MG63 (cell line): ENCODE measurements at places on chromosomes 5 and 9. TPM values are rescaled to one million over a fixed set of nuclear protein-coding genes. Genes with fewer than 3 reads are reported as not detected.

The ACTBL2 gene
- 0.30 and 1.8 TPM in 2 replicates for total RNA-seq

The DNAH5 gene
- 1.3 and 1.6 TPM in 2 replicates for total RNA-seq

The IRF1 gene
- 14.2 and 34.7 TPM in 2 replicates for total RNA-seq

The PCDHGA6 gene
- total RNA-seq = 0.20 and 2.3 TPM in 2 replicates

The SCGB3A2 gene
- not detected in 2 replicates for total RNA-seq

The SLC36A2 gene
- not detected in 2 replicates for total RNA-seq

The SPRY4 gene
- 3.9 and 5.5 TPM in 2 replicates for total RNA-seq

The PCDHB8 gene
- total RNA-seq = not detected in 2 replicates

The MEIKIN gene
- not detected in 2 replicates for total RNA-seq

The SPINK7 gene
- total RNA-seq = not detected in 2 replicates

The LECT2 gene
- total RNA-seq = not detected in 2 replicates

The BTNL3 gene
- not detected in 2 replicates for total RNA-seq

The TMEM215 gene
- total RNA-seq = not detected in 2 replicates

The GRM6 gene
- total RNA-seq = not detected in 2 replicates

The FOXD4 gene
- not detected in 2 replicates for total RNA-seq

The HRCT1 gene
- total RNA-seq = 95.0 and 617 TPM in 2 replicates

The DIRAS2 gene
- total RNA-seq = not detected in 2 replicates

The LTC4S gene
- 1.7 TPM in 1 of 2 replicates, not detected in the other for total RNA-seq

The PITX1 gene
- 217 and 372 TPM in 2 replicates for total RNA-seq
